NCI-H1436 treated with DMSO at 0.1 percent for 48 hours (cell line): ENCODE measurements at places on chromosomes 1 and 21.

- DNase-seq, result no peak
Measured at GRCh38 chr1:162609306-162609705, 23.0 kb upstream of the DDR2 start.

- no peak for DNase-seq
Measured at GRCh38 chr1:153350321-153350957, 1.8 kb upstream of the PGLYRP4 start.

- no peak for DNase-seq
Measured at GRCh38 chr21:41771625-41771945, 4.7 kb upstream of the RIPK4 start.

- DNase-seq, result no peak
Measured at GRCh38 chr1:158149175-158149574, 31.5 kb upstream of the CD1D start.

GRCh38 chr1:154697710-154698109 is 89.7 kb upstream of the ADAR start:
- DNase-seq, result no peak

- DNase-seq, result no peak
Measured at GRCh38 chr1:215529111-215529510, 38.0 kb upstream of the KCTD3 start.

DNA sequence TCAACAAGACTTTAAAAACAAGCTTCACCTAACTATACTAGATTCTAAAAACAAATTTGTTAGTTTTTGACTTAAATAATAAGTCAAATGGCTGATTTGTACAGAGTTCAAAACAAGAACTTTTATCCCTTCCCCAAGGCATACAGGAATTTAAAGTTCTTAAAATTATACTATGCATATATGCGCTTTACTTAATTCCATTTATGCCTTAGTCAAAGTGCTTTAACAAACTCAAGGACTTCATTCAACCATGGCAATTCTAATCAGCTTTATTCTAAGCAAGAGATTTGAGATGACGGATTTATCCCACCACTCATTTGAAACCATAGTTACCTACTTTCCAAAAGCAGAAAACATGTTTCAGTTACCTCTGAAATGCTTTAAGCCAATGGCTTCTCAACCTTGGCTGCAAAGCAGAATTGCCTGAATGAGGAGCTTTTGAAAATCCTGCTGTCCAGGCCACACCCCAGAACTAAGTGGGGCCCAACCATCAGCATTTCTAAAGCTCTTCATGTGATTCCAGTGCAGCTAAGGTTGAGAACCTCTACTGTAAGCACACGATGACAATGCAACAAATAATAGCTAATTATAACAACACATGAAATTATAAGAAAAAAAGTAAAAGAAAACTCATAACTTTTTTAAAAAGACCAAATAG is 44.6 kb downstream of the TTLL7 start:
- no peak for DNase-seq

DNA sequence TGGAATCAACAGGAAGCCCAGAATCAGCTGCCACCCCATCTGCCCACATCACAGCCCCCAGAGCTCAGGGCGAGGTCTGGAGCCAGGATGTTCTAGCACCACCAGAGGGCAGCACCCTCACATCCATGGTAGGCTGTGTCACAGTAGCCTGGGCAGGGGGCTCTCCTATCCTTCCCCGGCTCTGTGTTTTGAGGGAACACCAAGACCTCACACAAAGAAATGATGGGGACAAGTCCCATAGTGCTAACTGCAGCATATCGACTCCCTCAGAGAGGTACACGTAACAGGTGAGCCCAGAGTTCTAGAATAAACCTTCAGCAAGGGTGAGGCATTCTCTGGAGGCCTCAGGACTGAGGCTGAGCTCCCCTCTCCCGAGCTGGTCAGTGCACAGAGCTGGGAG is 2.3 kb upstream of the KCNC4 start:
- no peak for DNase-seq

GRCh38 chr21:33058527-33058926 is 11.4 kb upstream of the OLIG1 start:
- DNase-seq, result no peak

DNA sequence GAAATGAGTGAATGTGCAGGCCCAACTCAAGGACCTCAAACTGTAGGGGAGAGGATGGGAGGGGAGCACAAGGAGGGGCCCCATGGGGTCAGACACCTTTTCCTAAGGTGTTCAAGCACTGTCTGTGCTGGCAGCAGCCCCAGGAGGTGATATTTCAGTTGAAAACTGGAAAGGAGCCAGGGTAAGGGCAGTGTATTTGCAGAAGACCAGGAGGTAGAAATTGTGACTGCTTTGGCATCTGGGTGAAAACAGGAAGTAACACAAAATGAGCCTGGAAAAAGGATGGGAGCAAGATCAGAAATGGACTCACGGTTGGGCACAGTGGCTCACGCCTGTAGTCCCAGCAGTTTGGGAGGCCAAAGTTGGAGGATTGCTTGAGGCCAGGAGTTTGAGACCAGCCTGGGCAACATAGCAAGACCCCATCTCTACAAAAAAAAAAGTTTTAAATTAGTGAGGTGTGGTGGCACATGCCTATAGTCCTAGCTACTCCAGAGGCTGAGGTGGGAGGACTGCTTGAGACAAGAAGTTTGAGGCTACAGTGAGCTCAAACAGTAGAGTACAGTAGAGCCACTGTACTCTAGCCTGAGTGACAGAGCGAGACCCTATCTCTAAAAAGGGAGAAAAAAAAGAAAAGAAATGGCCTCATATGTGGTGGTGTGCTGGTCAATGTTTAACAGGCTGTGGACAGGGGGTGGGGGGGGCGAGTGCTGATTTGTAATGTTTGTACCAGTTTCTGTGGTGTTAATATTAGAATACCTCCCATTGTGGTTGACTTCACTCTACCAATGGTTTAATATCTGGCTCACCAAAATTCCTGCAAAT is 76.2 kb upstream of the ANGPTL1 start:
- DNase-seq, result no peak

- DNase-seq, result no peak
Measured at GRCh38 chr1:233289676-233290075, 5.8 kb downstream of the PCNX2 start.

- DNase-seq, result no peak
Measured at GRCh38 chr1:64616039-64616438, 128.8 kb upstream of the RAVER2 start.

DNA sequence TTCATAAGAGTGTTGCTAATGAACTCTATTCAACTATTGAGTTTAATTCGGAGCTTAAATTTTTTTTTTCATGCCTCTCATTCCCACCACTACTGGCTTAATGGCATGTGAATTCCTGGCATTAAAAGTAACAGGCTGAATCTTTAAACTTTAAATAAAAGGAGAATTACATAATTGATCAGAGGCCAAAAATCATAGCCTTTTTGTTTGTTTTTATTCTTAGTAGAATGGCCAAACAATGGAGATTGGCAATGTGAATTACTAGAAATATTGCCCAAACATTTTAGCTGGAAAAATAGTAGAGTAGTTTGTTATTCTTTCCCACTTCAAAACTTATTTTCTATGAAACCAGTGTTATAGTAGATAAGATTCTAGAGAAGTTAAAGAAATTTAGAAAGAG is 25.1 kb upstream of the PDC start:
- DNase-seq, result no peak
